ENCODE measurements at places on chromosomes 7 and 10. TPM values are rescaled to one million over a fixed set of nuclear protein-coding genes. Genes with fewer than 3 reads are reported as not detected.

GRCh38 chr10:5806745-5807144 is 6.5 kb downstream of the GDI2 start:
- no peak for DNase-seq

DNA sequence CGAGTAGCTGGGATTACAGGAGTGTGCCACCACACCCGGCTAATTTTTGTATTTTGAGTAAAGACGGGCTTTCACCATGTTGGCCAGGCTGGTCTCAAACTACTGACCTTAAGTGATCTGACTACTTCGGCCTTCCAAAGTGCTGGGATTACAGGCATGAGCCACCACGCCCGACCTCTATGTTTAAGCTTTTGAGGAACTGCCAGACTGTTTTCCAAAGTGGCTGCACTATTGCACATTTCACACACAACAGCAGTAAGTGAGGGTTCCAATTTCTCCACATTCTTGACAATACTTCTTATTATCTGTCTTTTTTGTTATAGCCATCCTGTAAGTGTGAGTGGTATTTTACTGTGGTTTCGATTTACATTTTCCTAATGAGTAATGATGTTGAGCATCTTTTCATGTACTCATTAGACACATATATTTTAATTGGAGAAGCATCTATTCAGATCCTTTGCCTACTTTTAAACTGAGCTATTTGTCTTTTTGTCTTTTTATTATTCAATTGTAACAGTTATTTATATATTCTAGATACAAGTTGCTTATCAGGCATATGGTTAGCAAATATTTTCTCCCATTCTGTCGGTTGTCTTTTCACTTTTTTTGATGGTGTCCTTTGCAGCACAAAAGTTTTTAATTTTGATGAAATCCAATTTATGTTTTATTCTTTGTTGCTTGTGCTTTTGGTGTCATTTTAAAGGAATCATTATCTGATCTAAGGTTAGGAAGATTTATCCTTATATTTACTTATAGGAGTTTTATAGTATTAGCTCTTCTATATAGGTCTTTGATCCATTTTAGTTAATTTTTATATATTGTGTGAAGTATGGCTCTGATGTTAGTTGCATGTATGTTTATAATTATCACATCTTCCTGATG is 12.8 kb upstream of the IRF5 start:
- no peak for DNase-seq

DNA sequence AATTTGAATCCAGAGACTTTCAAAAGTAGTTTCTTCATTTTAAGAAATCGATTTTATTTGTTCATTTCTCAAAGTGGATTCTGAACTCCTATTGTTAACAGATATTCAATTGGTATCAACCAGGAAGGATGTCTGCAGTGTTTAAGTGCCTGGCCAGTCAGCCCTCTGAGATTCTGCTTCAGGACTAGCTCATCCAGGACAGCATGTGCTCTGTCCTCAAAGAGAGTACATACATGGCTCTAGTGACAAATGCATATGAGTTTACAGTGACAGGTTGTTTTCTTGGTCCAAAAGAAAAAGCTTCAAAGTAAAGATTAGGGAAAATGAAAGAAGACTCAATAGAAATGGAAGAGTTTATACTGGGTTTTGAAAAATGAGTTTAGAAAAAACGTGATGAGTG is 8.4 kb upstream of the PTN start:
- no peak for DNase-seq

DNA sequence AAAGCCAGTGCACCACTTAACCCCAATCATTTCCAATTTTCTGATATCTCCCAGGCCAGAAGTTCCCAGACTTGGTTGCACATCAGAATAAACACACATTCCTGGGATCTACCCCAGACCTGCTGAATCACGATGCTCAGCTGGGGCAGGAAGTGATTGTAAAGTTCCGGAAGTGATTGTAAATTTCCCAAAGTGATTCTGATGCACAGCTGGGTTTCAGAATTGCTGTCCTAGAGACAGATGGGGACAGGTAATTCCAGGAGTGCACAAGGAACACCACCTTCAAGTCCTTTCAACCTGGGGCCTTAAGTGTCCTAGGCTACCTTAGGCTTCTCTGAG is 104.2 kb upstream of the EEPD1 start:
- DNase-seq: no peak

DNA sequence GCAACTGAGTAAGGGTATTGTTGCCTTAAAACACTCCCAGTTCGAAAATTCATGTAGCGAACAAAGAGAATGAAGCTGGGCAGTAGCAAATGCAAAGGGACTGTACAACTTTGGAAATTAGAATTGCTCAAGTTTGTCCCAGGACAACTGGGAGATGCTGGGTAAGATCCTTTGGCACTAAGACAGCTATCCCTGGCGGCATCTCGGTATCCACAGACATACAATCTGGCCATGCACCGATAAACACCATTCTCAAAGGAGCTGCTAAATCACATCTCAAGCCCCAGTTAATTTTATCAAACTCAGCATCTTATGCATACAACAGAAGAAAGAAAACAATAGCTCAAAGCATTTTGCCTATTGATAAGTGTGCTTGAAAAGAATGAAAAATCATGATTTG is 177.3 kb downstream of the AMPH start:
- DNase-seq: no peak

Gene SPDYE16
- not detected for total RNA-seq

DNA sequence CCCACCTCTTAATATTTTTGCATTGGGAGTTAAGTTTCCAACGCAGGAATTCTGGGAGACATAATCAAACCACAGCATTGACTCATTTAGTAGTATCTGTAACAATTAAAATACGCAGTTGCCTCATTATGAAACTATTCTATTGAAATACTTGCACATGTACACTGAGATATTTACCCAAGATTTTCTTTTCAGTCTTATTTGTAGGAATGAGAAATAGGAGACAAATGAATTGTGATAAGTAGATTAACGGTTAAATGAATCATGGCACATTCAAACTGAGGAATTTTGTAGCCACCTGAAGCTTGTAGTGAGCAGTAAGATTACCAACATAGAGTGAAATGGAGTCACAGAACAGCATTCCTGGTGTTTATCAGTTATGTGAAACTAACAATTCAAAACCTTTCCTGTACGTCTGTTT is 18.1 kb downstream of the RP9 start:
- DNase-seq: no peak

GRCh38 chr10:110774069-110775019 is 97.4 kb upstream of the PDCD4 start:
- DNase-seq: no peak

Gene UFSP1
- 5.1 TPM for total RNA-seq

- DNase-seq: no peak
These were observed 7.8 kb downstream of the GARIN1A start for GRCh38 chr7:128679920-128680319.

- DNase-seq: no peak
These were observed 312.8 kb upstream of the NFE2L3 start for GRCh38 chr7:25839084-25839769.

GRCh38 chr10:63504145-63504881 is 16.9 kb upstream of the REEP3 start:
- DNase-seq: no peak

DNA sequence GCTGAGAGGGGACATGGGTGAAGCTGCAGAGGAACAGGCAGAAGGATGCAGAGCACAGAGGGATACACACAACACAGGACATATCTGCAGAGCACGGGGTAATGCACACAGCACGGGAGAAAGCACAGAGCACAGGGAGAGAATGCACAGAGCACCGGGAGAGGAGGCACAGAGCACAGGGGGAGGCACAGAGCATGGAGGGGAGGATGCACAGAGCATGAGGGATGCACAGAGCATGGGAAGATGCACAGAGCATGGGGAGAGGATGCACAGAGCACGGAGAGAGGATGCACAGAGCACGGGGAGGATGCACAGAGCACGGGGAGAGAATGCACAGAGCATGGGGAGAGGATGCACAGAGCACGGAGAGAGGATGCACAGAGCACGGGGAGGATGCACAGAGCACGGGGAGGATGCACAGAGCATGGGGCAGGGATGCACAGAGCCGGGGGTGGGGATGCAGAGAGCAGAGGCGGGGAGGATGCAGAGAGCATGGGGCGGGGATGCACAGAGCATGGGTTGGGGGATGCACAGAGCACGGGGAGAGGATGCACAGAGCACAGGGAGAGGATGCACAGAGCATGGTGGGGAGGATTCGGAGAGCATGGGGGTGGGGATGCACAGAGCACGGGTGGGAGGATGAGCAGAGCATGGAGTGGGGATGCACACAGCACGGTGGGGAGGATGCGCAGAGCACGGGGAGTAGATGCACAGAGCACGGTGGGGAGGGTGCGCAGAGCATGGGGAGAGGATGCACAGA is 230.0 kb downstream of the ADAM12 start:
- no peak for DNase-seq

DNA sequence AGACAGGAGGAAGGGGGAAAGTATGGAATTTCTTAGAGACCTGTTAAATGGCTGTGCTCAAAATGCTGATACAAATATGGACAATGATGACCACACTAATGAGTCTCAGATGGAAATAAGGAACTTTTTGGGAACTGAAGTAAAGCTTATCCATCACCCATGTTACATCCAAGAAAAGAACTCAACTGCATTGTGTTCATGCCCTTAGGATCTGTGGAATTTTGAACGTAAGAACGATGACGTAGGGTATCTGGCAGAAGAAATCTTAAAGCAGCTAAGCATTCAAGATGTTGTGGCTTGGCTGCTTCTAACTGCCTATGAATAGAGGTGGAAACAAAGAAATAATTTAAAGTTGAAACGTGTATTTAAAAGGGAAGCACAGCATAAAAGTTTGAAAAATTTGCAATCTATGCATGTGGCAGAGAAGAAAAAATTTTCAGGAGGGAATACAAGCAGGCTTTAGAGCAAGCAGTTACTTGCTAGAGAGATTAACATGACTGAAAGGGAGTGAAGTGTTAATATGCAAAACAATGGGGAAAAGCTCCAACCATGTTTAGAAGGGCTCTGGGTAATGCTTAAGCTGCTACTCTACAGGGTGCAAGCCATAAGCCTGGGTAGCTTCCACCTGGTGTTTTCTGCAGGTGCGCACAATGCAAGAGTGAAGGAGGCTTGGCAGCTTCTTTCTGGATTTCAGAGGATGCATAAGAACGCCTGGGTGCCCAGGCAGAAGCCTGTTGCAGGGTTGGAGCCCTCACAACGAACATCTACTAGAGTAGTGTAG is 499.7 kb upstream of the SEMA3D start:
- no peak for DNase-seq

DNA sequence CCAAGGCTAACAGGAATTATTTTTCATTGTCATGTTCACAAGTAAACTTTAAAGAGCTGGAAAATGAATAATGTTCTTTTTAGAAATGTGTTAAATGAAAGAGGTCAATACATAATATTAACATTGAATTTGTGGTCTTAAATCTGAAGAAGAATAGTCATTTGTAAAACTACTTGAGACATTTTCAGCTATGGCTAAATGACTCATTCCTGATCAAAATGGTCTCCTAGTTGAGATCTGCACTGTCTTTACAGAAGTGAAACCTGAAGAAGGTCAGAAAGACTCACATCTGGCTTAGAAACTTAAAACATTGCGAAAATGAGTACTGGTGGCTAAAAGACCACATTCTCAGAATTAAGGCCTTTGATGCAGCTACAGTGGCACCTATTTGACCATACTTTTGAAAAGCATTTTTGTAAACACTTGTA is 5.9 kb downstream of the PIK3CG start:
- DNase-seq: no peak

- no peak for DNase-seq
These were observed 9.3 kb downstream of the CLCN1 start for GRCh38 chr7:143325240-143325639.

DNA sequence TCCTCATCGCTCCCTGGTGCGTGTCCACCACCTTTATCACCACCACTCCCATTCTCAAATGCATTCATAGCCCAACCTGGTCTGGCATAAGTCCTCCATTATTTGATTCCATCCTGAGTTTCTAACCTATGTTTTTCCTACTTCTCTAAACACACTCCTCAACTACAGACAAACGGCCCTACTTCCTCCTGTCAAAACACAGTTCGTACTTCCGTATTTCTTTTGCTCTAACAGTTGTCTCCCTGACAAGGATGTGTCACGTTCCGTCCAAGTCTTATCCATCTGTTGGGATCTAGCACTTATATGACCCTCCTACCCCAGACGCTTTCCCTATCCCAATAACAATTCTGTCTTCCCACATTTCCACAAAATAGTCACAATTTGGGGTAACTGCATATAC is 46.8 kb downstream of the DOCK4 start:
- DNase-seq: no peak

DNA sequence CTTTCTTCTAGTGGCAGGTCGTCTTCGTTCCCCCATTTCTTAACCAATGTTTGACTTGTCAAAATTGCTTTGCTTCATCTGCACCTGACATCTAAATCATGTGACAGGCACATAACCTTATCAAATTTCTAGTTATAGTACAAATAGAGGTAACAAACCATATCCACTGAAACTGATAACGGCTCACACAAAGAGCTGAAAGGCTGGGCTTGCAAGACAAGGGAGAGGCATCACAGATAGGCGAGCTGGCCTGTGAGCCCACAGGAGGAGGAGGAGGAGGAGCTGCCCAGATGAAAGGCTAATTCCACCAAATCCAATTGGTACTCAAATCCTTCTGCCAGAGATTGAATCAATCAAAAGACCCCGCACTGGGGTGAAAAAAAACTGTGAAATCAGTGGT is 80.2 kb upstream of the NEBL start:
- no peak for DNase-seq

Gene INHBA
- total RNA-seq: 1.00 TPM

Gene CYP2C9
- total RNA-seq: 0.51 TPM

DNA sequence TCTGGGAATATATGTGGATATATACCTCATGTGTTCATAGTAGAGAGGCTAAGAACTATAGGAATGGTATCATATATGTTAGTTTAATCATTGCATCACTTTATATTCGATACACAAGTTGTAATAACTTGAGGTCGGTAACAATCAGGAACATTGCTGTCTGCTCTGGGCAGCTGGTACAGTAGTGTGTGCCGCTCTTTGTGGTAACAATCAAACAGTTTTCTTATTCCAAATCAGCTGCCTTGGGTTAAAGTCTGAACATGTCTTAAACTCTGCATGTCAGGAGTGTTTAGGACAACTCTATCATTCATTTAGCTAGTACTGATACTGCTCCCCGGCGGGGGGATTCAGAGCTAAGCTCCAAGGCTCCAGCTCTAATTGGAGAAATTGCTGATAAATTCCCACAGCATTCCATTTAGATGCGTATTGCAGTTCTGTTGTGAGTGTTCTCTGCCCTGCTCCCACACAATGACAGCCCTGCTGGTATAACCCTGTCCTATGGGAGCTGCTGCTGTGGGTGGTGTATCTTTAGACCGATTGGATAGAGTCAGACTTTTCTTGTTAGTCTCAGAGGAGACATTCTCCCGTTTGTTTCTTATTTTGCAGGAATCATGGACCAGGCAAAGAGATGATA is 707.5 kb upstream of the FZD8 start:
- DNase-seq: no peak

Gene SLC26A3
- total RNA-seq: 0.45 TPM

Gene CNNM1
- total RNA-seq: 0.61 TPM

Data from mesenteric fat pad (tissue), 1 donor.